ENCODE measurements at places on chromosomes 5 and 9.
A peak's percentile ranks its signal among the peaks of the same experiment; 100 is the strongest.

- no peak for DNase-seq
These were observed 8.6 kb downstream of the RAPGEF1 start for GRCh38 chr9:131731237-131731636.

DNA sequence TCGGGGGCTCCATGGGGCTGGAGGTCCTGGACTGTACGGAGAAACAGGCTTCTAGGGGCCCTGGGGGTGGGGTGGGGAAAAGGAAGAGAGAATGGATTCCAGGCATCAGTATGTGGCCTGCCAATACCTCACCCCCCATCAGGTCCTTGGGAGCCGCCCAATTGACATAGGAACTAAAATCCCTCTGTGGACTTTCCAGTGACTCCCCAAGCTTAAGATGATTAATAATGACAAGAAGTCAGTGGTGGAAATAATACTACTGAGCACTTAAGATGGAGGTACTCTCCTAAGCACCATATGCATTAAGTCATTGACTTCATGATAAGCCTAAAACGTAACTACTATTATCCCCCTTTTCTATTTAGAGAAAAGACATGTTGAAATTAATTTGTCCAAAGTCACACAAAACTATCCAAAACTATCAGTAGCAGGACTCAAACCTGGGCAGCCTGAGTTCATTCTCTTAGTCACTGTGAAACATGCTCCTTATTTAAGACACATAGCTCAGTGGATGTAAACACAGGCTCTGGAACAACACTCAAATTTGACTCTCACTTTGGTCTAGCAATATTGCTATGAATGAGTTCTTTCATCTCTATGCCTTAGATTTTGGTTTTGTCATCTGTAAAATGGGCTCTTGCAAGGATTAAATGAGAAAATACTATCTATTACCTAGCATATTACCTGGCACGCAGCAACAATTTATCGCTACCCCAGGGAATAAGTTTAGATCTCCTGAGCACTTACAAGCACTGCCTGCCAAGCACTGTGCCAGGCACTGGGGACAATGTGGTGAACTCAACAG, 9.5 kb downstream of the SPRY4 start:
- no peak for DNase-seq

DNA sequence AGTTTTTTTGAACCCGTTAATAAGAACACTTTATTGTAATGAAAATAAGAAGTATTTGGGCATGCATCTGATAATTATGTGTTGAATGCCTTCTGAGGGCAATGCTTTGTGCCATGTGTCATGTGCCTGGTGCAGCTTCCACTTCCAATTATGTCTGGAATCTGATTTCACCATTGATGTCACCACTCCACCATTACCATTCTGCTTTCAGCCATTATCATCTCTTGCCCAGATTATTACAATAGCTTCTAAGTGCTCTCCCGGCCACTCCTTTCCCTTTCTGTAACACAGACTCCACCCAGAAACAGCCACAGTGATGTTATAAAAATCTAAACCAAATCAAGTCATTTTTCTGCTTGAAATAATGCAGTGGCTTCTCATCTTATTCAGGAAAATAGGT, 171.7 kb downstream of the C9orf152 start:
- DNase-seq, result peak; percentile 46

DNA sequence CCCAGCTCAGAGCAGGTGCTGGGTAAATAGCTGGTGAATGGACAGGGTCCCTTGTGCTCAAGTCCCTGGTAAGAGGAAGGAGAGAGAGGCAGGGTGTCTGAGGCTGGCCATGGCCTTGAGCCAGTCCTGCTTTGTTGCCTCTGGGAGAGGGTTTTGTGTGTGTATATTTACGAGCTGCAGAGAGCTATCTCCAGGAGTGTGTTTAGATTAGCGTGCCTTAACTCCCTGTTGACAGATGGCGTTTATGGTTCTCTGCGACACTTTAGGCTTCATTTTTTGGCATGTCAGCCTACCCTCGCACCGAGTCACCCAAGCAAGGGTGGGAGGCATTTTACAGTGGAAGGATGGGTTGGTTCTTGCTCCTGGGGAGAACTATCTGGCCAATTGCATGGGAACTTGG, 22.2 kb downstream of the HMCN2 start:
- no peak for DNase-seq

DNA sequence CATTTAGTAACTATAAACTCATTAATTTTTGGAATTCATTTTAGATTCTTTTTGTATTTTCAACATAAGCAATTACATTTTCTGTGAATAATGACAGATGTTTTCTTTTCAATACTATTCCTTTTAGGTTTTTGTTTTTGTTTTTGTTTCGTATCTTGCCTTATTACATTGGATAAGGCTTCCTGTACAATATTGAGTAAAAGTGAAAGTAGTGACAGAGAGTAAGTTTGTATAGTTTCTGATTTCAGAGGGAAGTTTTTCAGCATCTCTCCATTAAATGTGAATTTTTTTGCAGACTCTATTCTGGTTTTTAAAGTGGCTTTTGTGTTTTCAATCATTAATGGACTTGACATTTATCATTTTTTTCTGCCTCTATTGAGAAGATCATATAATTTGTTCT, 12.8 kb upstream of the CAMK4 start:
- no peak for DNase-seq

DNA sequence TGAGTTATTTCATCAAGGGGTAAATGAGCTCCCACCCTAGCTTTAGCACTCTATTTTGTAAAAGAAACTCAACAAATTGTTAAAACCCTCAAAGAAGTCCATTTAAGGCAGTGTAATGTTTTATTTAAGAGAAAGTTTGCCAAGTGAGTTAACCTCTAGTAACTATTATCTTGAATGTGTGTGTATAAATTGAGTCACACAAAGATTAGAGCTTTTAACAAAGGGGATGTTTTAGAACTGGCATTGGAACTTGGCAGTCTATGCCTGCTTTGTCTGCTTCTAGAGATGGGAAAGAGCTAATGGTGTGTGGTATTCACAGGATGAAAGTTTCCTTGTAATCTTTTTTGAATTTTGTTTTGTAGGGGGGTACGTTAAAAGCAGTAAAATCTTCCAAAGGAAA, 33.2 kb downstream of the KDM3B start:
- DNase-seq, result no peak

DNA sequence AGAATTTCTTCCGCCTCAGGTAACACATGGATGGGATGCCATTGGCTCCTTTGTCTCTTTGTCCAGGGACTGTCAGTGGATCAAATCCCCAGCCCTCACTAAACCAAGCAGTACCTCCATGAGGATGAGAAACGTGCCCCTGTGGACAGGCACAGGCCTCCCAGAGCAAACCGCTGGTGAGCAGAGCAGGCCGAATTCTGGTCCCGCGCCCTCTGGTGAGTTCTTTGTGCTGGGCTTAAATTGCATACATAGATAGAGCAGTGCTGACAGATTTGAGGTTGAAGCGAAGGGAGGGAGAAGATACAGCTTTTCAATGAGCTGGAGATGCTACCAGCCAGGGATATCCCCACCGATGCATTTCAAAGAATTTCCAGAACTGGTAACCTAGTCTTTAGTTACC, 143.8 kb downstream of the HSD17B3 start:
- no peak for DNase-seq

- DNase-seq, result no peak
These were observed 16.8 kb upstream of the PRLR start for GRCh38 chr5:35246900-35247647.

DNA sequence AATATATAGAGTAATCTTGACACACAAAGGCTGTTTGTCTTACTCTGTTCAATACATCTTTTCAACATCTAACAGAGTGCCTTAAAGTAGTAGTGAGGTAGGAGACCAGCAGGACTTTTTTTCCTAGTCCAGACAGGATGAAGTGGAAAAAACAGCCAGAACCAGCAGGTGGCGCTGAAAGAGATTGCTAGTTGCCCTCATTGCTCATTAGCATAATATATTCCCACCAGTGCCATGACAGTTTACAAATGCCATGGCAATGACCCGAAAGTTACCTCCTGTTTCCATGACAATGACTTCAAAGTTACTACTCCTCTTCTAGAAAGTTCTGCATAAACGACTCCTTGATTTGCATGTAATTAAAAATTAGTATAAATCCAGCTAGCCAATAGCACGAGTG, 387.4 kb downstream of the ACTL7B start:
- no peak for DNase-seq

DNA sequence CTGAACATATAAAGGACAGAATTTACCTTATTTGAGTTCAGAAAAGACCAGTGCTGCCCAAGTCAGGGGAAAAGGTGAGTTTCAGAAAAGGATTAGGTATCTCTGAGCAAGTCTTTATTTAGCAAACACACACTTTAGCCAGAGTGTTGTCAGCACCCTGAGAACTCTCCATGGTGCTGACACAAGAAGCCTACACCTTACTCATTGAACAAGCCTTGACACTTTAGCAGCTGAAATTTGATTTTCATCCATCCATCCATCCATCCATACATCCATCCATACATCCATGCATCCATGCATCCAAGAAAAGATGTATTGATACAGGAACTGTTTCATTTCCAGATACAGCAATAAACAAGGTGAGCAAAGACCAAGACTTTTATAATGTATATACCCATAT, 311.2 kb downstream of the TRIM32 start:
- DNase-seq, result no peak

DNA sequence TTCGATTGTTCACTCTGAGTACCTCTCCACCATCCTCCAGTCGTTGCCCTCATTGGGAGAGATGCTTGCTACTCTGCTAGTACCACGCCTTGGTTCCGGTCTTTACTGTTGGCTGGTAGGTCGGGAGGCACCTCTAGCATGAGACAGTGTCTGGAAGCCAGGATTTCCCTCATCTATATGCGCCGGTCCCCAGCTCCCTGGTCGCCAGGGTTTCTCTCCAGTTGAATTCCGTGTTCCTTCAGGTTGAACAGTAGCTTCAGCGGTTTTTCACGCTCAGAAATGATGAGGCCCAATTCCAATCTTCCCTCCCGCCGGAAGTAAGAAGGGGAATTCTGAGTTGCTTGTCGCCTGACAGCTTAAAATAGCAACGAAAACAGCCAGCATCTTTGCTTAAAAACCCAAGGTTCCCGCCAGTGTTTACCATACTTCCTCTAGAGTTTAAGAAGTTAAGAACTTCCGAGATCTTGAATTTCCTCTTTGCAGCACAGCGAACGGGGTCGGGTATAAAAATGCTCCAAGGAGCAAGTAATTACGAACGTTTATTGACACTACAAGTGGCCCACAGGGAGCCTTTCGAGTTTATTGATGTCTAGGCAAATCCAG, 1.3 kb upstream of the ST8SIA4 start:
- no peak for DNase-seq

DNA sequence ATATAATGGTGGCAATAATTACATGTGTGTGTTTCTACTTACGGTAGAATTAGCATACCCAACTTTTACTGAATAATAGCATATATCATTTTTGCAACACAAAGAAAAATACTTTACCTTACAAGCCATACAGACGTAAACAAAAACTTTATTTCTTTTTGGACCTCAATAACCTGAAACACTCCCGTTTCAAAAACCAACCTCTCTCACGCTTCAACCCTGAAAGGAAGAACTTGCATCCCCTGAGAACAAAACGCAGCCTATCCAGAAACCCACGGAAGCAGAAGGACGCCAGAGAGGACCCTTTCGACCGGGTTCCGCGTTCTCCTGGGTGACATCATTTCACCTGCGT, at the start of gene RNF38:
Gene RNF38 (minus strand): TSS at position 290 of the 352 bp plus-strand sequence. CDS start 161 bp downstream, at position 129.
- DNase-seq, result no peak

DNA sequence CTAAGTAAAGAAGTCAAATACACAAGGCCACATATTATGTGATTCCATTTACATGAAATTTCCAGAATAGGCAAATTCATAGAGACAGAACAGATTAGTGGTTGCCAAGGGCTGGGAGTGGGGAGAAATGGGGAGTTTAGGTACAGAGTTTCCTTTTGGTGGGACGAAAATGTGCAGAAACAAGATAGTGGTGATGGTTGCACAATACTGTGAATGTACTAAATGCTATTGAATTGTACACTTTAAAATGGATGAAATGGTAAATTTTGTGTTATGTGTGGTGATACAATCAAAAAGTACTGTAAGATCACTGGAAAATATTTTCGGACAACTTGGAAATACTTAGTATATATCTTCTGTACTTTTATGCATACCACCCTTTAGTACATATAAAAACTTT, 15.0 kb downstream of the ECM2 start:
- no peak for DNase-seq

DNA sequence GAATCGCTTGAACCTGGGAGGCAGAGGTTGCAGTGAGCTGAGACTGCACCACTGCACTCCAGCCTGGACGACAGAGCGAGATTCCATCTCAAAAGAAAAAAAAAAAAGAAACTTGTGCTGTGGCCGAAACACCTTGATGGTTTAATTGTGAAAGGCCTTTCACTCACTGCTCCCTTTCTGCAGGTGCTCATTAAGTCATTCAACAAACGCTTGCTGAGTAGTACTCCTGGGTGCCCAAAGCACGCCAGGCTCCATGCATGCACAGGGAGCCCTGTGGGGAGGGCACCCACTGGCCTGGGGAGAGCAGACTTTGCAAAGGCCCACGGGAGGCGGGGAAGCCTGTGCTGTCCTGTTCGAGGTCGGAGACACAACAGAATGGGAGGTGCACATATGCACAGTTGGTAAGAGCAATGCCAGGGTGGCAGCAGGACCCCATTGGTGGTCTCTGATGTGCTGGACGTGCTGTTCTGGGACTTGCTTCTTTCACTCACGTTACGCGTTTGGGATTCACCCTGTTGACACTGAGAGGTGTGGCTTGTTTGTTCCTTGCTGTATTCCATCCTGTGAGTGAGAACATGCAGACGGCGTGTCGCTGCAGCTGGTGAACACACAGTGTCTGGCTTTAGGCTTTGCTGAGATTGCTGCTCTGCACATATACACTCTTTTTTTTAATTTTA, 3.0 kb upstream of the ENTPD2 start:
- no peak for DNase-seq

DNA sequence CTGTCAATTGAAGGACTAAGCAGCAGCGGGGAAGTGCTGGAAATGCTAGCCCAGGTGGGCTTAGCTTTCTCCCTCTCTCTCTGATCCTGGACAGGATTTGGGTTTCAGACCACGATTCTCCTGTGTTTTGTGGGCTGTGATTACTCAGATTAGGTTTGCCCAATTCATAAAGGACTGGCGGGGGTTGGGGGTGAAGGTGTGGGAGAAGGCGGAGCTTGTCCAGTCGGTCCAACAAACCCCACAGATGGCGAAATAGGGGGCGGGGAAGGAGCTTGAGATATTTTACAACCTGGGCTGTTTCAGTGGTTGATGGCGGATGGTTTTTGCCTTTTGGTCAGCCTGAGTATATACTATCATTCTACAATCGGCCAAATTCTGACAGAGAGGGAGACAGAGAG, 35.2 kb downstream of the PCDHAC2 start:
- no peak for DNase-seq

GRCh38 chr9:112655668-112656067, 62.2 kb downstream of the INIP start:
- DNase-seq, result no peak
